Substantia nigra (tissue), 51 donors: ENCODE measurements at places on chromosomes 2 and 18.

GRCh38 chr2:227706859-227707258, 11.0 kb downstream of the SLC19A3 start:
- DNase-seq = no peak

GRCh38 chr2:9558948-9559381, 3.3 kb upstream of the ADAM17 start:
- DNase-seq = no peak

GRCh38 chr18:74155276-74155675, 7.0 kb downstream of the TIMM21 start:
- DNase-seq = no peak

GRCh38 chr2:45782986-45783385, 131.5 kb downstream of the PRKCE start:
- no peak for DNase-seq

DNA sequence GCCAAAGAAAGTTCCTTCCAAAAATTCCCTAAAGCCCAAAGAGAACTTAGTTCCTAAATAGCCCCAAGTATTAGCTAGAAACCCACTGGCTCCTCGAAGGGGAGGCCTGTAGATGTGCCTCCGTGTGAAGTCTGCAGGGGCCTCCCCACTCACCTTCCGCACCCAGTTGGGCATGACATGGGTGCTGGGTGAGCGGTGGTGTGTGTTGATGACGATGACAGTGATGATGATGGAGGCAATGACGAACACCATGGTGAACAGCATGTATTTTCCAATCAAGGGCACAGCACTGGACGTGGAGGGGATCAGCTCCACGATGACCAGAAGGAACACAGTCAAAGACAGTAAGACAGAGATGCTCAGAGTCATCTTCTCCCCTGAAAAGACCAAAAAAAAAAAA, 14.5 kb downstream of the CHRNA1 start:
- no peak for DNase-seq

DNA sequence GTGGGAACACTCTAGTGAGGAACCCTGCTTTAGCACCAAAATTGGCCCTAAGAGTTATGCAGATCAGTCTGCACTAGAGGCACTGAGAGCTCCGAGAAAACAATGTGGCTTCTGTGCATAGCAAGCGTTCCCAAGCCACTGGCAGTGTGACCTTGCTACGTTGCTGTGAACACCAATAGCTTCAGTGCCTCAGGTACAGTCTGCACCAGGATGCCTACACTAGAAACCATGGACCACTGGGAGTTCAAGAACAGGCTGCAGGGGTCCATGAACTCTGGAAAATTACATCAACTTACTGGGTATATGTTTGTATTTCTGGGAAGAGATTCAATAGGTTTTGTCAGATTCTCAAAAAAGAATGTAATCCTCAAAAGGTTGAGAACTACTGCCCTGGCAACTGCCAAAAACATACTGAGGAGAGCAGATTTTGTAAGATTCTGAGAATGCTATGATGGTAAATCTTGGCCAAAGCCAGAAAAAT, 18.3 kb upstream of the SP3 start:
- DNase-seq = peak; percentile 29

DNA sequence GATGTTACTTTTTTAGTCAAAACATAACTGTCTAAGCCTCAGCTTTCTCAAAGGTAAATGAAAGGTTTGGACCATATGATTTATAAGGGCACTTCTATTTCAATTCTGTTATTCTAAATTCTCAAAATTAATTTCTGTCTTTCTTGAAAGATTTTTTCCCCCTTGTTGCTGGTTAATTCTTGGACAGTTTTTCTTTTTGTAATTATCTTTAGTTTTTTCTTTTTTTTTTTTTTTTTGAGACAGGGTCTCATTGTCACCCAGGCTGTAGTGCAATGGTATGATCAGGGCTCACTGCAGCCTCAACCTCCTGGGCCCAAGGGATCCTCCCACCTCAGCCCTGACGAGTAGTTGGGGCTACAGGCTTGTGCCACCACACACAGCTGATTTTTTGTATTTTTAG, 121.0 kb upstream of the MYO3B start:
- DNase-seq = no peak

DNA sequence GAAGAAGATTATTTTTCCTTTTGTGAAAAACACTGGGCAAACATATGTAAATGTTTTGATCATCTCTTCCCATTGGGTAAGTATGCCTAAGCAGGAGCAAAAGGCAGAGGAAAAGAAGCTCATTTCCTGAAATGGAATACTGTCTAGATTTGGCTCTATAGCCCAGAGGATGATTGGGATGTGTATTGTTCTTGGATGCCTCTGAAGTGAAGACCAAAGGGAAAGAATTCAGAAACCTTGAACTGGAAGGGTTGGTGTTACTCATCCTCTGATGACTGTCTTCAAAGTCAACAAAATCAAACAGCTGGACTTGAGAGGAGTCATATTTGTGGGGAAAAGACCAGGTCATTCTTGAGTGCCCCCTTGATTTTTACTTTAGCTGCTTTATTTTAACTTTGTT, 112.6 kb upstream of the NT5C1B start:
- no peak for DNase-seq

- no peak for DNase-seq
Observed at GRCh38 chr2:72837171-72837570, 11.3 kb upstream of the EXOC6B start.

DNA sequence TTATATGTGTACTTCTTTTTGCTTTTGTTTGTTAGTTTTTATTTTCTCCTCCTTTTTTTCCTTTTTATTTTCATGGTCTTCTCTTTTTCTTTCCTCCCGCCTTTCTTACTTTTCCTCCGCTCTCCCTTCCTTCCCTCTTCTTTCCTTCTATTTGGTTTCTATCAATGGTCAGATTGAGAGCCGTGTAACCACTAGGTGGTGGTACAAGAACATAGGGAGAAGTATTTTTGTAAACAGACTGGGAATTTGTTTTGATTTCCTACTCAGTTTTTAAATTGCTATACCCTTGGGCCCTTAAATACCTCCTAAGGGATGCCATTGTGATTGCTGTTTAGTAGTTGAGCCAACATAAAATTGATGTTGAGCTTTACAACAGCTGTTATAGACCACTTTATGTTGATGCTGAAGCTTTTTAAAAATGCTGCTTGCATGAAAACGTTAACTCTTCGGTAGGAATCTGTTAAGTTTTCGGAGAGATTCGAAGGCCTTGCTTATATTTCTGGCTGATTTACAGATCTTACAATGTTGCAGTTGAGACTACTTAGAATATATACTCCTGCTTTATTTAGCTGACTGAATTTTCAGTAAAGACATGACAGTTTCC, 124.2 kb downstream of the UBE2E3 start:
- no peak for DNase-seq

- DNase-seq = no peak
Observed at GRCh38 chr2:234453216-234453615, 43.7 kb downstream of the ARL4C start.

DNA sequence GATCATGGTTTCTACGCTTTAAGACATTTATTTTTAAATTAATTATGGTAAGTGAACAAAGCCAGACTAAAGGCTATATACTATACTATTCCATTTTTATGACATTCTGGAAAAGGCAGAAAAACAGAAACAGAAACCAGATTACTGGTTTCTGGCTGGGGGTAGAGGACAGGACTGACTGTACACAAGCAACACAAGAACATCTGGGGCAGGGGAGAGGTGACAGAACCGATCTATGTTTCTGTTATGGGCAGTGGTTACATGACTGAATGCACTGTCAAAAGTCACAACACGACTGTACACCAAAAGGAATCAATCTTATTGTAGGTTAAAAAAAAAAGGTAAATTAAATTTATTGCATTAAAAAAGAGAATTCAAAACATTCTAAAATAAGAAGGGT, 64.7 kb downstream of the PTPN2 start:
- DNase-seq = no peak

GRCh38 chr18:59033359-59033758, 106.3 kb upstream of the SEC11C start:
- DNase-seq = no peak

DNA sequence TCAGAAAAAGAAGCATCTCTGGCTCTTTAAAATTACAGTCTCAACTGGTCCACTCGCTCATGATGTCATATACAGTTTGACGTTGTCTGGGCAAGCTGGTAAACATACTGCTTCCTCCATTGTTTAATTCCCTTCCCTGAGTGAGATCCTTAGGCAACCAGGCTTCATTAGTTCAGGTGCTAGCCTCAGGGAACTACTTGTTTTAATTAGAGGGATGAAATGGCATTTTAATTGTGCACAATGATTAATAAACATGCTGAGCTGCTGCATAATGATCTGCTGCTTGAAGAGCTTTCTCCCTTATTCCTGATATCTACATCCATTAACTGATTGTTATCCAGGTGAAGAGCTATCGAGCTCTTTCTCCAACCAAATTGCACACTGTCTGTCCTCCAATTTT, 195.6 kb upstream of the ETAA1 start:
- DNase-seq = no peak

DNA sequence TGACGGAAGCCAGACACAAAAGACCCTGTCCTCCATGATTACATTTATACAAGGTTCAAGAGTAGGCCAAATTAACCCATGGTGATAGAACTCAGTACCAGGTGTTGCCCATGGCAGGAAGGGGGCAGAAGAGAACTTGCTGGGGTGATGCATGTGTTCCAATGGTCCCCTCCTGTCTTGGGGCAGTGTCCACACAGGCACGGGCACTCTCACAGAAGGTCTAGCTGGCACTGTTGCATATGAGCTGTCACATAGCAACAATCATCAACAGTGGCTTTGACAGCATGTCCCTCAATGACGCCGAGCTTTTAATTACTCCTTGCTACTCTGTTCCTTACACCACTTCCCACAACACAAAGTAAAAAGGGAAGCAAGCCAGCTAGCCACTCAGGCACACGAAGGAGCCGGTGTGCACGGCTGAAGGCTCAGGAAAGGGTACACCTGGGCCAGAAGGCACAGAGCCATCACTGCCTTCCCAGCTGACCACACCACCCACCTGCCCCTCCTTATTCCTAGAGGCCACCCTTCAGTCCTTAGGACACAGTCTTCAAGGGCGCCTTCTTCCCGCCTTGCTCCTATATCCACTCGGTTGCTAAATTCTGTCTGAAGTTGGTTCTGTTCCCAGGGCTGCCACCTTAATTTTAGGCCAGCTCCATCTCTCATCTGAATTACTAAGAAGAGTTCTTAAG, 28.9 kb downstream of the RPL31 start:
- no peak for DNase-seq

- no peak for DNase-seq
Observed at GRCh38 chr2:121084130-121084680, 200.8 kb downstream of the TFCP2L1 start.

DNA sequence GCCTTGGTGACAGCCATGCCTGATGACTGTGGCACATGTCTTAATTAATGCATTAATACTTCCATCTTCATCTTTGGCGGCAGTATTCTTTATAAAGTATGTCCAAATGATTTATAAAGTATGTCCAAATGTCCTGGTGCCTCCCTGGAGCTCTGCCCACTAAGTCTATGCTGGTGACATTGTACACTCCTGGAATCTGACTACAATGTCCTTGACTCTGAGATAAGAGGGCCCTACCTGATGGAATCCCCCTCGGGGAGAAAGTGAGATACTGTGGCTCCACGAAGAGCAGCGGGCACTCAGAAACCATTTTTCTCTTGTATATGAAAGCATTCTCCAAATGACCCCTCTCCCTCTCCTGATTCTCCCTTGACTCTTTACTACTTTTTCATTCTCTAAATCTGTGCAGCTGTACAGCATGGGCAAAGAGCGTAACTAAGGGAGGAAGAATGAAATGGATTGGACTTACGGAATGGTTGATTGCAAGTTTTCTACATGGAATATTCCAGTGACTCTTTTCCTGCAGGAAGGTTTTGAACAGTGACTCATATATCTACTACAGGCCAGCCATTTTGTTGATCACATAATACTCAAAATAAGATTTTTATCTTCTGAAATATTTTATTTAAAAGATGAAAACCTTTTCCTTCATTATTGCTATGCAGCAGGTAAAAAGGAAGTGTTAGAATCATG, 17.3 kb downstream of the RAB12 start:
- no peak for DNase-seq

GRCh38 chr18:9694174-9694573, 13.9 kb upstream of the RAB31 start:
- DNase-seq = no peak

- DNase-seq = no peak
Observed at GRCh38 chr2:69560147-69560482, 83.4 kb downstream of the AAK1 start.

DNA sequence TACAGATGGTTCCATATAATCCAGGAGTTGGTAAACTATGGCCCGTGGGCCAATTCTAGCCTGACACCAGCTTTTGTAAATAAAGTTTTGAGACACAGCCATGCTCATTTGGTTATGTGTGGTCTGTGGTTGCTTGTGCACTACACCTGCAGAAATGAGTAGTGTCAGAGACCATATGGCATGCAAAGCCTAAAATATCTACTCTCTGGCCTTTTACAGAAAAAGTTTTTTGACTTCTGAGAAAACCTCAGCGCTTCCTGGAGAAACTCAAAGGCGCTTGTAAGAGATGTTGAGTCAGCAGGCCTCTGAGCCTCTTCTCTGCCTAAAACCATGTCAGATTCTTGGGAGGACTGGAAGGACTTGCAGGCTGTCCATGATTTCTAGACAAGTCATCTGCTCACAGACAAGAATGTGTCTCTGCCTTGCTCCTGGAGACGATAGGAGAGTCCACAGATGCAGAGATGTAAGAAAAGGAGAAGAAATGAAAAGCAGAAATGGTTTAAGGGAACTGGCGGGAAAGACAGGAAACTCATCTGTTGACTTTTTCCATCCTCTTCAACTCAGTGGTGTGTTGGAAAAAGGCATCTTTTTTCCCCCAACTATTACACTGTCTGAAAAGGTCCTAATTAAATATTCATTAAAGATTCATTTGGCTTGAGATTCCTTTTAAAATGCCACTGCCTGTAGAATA, 5.2 kb downstream of the TTC39C start:
- DNase-seq = no peak

DNA sequence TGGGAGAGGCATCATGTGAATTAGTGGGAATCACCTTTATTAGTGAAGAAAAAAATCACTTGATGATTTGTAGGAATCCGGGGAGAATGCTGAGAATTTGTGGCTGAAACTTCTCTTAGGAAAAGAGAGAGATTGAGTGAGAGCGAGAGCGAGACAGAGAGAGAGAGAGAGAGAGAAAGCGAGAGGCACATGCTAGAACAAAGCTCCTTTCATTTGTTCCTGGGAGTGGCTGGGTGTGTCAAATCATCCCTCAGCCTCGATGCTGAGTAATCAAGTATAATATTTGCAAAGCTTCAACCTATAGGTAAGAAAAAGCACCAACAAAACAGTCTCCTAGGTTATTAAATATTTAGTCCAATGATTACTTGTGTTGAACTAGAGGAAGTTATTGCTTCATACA, 4.4 kb upstream of the SERPINB5 start:
- DNase-seq = no peak

DNA sequence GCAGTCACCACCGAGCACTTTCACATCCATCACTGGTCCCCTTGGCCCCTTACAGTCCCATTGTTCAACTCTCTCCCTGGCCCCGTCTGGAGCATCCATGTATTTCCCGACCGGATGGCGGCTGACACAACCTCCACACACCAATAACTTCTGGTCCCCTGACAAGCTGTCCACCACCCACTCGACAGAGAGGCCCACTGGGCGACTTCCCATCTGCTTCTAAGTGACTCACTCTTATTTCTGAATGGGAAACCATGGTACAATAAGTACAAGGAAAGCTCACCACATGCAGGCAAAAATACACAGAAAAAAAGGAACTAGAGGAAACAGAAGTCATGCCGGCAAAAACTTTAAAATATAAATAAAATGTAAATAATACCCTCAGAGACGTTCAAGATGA, 82.9 kb upstream of the RAB12 start:
- no peak for DNase-seq

- no peak for DNase-seq
Observed at GRCh38 chr2:85545780-85546240, 6.8 kb downstream of the MAT2A start.
